ENCODE measurements at places on chromosomes 4 and X. TPM values are rescaled to one million over a fixed set of nuclear protein-coding genes. Genes with fewer than 3 reads are reported as not detected.

DNA sequence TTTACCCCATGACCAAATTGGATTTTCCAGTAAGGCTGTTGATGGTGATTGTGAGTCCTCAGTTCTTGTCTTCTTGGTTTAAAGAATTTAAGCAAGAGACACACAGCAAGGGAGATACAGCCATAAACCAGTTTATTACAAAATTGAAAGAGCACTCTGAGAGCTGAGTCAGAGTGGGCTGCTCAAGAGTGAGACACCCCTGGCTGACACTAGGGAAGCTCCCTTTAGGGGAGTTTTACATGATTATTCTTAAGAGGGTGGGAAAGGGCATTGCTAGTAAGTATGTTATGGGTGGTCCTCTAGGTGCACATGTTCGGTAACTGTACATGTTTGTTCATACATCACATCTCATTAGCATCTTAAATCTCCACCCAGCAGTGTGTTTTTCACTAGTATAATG lies 18.8 kb upstream of the ZNF81 start:
- no peak for DNase-seq

- no peak for DNase-seq
These were observed 239.9 kb downstream of the NKX6-1 start for GRCh38 chr4:84258905-84259830.

DNA sequence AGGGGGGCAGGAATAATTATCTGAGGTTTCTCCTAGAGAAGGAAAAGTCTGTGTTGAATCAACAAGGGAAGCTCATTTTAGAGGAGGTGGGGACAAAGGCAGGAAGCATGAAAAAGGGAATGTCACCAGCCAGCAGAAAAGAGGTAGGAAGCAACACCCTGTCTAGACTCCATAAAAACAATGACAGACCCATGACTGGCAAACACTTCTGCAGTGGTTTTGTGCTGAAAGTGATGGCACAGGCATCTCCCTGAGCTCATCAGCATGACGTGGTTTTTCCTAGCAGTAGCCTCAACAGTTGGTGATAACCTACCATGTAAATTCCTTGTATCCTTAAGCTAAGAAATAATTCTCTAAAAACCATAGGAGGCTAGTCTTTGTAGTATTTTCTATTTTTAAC lies 110.7 kb upstream of the GALNT7 start:
- DNase-seq = no peak

GRCh38 chrX:131752493-131753198 lies 208.8 kb downstream of the OR13H1 start:
- peak; percentile 70 for DNase-seq

- peak; percentile 53 for DNase-seq
These were observed 54.3 kb downstream of the ZFYVE28 start for GRCh38 chr4:2363951-2364653.

DNA sequence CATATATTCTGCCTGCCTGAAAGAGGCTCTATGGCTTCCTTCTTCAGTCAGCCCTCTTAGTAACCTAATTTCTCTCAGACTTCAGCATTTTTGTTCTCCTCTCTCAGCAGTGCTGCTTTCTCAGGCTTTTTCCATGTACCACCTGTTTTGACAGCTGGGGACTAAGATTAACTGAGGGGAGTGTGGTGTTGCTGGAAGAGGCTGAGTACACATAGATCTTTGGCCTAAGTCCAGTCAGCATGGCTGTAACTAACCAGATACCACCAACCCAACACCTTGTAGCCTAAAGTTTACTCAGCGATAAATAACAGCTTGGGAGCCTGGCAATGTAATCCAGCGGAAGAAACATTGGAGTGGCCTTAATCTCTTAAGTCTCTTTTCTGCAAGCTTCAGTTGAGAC lies 85.5 kb downstream of the RTL3 start:
- no peak for DNase-seq

DNA sequence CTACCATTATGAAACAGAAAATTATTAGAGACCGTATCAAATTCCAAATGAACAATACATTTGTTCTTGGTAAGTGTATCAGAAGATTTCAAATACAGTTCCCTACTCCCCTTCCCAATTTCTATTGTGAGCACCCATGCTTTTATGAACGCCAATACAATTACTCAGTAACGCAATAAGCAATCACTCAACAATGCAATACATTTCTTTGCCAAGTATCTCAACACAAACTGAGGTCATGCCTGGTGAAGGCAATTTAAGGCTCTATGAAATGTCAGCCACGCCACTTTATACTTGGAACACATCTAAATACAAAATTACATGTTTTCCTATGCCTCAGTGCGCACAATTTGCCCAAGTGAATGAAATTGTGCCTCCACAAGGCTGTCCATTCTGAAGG lies 712 bp downstream of the PNPLA4 start:
- DNase-seq = no peak

GRCh38 chr4:1809754-1810502 lies 16.8 kb downstream of the FGFR3 start:
- DNase-seq = no peak

DNA sequence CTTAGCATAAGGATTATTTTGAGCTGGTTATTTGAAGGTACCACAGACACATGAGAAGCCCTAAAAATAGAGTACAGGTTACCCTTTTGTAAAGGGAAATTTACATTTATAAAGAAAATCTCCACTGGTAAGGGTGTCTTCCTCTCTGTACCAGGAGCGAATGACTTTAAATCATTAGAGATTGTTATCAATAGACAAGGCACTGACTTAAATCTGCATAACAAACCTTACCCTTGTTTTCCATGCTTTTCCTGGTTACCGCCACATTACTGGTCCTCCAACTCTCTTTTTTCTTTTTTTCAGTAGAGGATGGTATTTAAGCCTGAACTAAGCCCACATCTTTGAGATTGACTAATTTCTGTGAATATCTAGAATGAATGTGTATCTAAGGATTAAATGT lies 129.8 kb downstream of the SLC7A11 start:
- DNase-seq = no peak

DNA sequence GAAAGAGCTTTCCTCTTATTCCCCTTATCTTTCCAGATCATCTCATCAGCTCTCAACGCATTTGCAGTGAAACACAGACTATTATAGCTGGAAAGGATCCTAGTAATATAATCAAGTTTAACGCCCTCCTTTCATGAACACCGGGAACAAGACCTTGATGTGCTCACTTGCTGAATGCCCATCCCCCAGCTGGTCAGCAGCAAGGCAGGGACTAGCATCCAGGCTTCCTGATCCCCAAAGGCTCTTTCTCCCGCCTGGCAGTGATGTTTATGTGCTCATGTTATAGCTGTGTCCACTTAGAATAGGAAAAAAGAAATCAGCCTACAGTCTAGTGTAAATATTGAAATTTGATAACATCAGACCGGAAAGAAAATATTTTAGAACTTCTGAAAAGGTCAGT lies 24.6 kb downstream of the GPC4 start:
- DNase-seq = no peak

DNA sequence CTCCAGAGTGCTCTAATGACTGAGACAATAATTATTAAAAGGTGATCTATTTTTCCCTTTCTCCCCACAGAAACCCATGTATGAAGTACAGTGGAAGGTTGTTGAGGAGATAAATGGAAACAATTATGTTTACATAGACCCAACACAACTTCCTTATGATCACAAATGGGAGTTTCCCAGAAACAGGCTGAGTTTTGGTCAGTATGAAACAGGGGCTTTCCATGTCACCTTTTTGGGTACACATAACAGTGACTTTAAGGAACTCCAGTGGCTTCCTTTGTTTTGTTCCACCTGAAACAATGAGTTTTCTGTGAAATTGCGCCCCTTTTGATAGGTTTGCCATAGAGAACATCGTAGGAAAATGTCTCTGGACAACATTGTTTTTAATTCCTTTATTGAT lies 69.6 kb downstream of the KIT start:
- no peak for DNase-seq

DNA sequence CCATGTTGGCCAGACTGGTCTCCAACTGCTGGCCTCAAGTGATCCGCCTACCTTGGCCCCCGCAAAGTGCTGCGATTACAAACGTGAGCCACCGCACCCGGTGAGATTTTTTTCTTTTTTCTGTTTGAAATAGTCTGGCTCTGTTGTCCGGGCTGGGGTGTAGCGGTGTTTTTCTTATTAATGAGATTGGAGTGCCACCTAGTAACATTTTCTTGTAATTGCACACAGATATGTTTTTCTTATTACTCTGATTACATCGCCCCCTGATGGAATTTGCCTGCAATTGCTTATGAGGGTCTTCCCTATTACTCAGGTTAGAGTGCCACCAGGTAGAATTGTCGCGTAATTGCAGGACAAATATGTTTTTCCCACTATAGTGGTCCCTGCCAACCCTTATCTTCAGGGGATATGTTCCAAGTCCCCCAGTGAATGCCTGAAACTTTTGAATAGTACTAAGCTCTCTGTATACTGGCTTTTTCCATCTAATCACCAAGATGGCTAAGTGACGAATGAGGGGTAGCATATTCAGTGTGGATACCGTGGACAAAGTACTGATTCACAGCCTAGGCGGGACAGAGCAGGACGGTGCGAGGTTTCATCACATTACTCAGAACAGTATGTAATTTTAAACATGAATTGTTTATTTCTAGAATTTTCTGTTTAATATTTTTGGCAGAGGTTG lies 8.6 kb upstream of the PDHA1 start:
- no peak for DNase-seq

GRCh38 chr4:175443547-175443946 lies 368.5 kb downstream of the GPM6A start:
- DNase-seq = no peak

- no peak for DNase-seq
These were observed 1.3 kb downstream of the FAM9C start for GRCh38 chrX:13043138-13043537.

DNA sequence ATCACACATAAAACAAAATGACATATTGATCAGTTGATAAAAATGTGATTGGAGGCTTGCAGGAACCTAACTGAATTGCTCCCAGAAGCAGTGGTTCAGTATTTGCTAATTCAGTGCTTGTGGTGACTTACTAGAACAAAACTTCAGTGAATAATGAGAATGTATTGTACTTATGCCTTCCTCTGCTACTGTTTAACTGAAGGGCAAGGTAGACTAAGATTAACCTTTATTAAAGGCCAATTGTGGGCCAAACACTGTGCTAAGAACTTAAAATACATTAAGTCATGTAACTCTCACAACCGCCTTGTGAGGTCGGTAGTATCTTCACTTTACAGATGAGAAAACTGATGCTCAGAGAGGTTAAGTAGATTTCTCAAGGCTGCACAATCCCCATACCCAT lies 14.9 kb downstream of the IGFBP7 start:
- no peak for DNase-seq

DNA sequence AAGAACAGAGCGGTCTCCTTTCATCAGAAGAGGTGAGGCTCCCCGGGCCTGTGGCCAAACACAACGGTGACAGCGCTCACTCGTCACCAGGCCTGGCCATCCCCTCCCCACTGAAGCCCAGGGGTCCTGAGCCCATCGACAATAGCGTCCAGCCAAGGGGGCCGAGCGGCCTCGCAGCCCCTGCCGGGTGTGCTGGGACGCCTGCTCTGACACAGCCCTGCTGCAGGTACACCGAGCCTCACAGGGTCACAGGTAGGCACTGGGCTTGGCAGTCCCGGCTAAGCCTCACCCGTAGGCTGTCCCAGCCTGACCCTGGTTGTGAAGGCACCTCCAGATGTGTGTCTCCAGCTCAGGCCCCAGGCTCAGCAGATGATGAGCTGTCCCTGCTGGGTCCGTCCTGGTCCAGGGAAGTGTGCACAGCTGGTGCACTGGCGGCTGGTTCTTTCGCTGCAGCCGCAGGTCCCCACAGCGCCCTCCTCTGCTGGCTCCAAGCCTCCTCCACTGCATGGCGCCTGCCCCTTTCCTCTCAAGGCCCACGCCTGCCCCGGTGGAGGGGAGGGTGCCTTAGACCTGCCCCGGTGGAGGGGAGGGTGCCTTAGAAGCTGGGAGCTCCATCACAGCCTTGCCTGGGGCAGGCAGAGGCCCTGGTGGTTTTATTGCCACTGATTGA lies 21.5 kb downstream of the UVSSA start:
- DNase-seq = peak; percentile 58

GRCh38 chr4:122612540-122612939 lies 8.3 kb downstream of the IL21 start:
- no peak for DNase-seq

DNA sequence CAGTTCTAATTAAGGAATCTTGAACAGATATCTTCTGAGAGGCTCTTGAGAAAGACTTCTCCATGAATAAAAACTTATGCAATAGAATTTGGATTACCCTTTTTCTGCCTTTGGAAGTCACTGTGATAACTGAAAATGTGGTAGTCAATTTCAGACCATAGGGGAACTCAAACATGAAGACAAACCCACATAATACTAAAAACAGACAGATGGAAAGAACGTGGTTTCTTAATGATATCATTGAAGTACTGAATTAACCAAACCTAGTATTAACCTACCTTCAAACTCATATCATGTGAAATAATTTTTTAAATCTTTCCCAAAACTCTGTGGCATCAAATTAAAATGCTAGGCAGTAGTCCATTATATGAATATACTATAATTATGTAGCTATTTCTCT lies 153.5 kb downstream of the CAMK2D start:
- no peak for DNase-seq

- no peak for DNase-seq
These were observed 4.7 kb downstream of the PDE6B start for GRCh38 chr4:629915-630641.

DNA sequence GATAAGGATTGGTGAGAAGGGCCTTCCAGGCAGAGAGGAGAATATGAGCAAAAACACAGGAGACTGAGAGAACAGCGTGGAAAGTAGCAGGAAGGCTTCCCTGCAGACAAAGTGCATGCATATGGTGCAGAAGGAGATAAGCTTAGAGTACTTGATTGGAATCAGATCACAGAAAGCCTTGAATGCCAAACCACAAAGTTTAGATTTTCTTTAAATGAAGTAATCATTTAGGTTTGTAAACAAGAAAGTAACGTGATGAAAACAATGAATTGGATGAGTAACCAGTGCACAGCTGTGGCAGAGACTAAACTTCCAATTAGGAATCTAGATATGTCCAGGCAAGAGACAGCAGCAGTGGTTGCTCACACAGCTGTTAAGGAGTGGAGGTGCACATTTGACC lies 83.8 kb upstream of the C1QTNF7 start:
- no peak for DNase-seq

GRCh38 chr4:172843192-172843591 lies 325.4 kb upstream of the GALNT7 start:
- DNase-seq = no peak

- no peak for DNase-seq
These were observed 56.8 kb downstream of the SMIM20 start for GRCh38 chr4:25970691-25971432.

GRCh38 chrX:55480390-55481062 lies 9.1 kb downstream of the USP51 start:
- DNase-seq = no peak

The LINC00632 gene
- total RNA-seq = 1.0 TPM

The MAGEA10 gene
- not detected for total RNA-seq

The TMSB15A gene
- not detected for total RNA-seq

The CDKL5 gene
- 2.2 TPM for total RNA-seq

The TLR1 gene
- total RNA-seq = 15.5 TPM

All from natural killer cell treated with Interleukin-12 subunit alpha and Interleukin-12 subunit beta and Interleukin-15 and Interleukin-18, amount 100 ng/mL, for 72 hours (primary cell).